ENCODE measurements at places on chromosomes 11 and 22.

DNA sequence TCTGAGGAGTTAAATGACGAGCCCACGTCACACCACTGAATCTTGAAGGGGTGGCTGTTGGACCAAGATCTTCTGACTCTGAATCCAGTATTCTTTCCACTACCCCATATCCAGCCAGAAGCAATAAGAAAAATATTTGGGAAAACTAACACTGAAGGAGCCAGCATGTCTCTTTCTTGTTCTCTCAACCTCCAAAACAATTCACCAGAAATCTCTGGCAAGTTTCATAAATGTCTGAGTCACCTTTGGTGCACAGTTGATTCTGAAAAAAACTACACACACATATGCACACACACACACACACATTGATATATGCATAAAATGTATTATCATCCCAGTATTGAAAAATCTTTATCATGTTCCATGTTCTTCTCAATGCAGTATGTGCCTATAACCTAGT lies 104.3 kb upstream of the BLID start:
- no peak for DNase-seq

GRCh38 chr11:86737737-86738136 lies 62.6 kb upstream of the PRSS23 start:
- no peak for DNase-seq

DNA sequence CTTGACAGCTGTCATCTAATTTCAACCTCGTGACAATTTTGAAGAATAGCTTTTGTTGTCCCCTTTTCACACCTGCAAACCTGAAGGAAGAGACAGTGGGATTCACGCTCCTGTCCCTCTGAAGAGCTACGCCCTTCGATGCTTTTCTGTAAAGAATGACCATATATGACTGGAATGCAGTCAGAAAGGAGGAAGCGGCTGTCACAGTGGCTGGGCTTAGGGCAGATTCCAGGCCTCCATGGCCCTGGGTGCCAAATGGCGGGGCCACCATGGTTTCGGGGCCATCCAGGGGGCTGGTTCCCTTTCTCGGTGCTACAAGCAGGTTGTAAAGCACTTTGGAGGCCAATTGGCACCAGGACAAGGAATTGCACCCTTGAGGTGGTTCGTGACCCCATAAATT lies 22.2 kb upstream of the FGF19 start:
- DNase-seq = no peak

GRCh38 chr11:128190312-128190711 lies 397.0 kb downstream of the ETS1 start:
- no peak for DNase-seq

- peak; percentile 29 for DNase-seq
Observed at GRCh38 chr11:44608991-44609782, 43.7 kb downstream of the CD82 start.

Measured in right cardiac atrium (tissue), 5 donors.